ENCODE measurements at places on chromosomes 4 and X. TPM values are rescaled to one million over a fixed set of nuclear protein-coding genes. Genes with fewer than 3 reads are reported as not detected.

Gene CLDN2
- total RNA-seq, result not detected

Gene SGMS2
- total RNA-seq, result 0.09 TPM

Gene MAP7D3
- total RNA-seq, result 12.6 TPM

Gene C4orf50
- total RNA-seq, result not detected

Gene TAB3
- 18.8 TPM for total RNA-seq

Gene UGT2A3
- 0.11 TPM for total RNA-seq

Gene SSX4
- total RNA-seq, result 3.0 TPM

Gene CYTL1
- total RNA-seq, result not detected

Gene CENPVL2
- total RNA-seq, result not detected

Gene CT45A10
- total RNA-seq, result 107 TPM

Gene SRPK3
- 0.04 TPM for total RNA-seq

Gene JADE3
- total RNA-seq, result 10.2 TPM

Gene UGT2A1
- not detected for total RNA-seq

Gene SORCS2
- not detected for total RNA-seq

Gene SHROOM2
- not detected for total RNA-seq

Gene CPZ
- total RNA-seq, result 1.6 TPM

Gene PF4V1
- total RNA-seq, result not detected

Gene CT83
- total RNA-seq, result not detected

Gene BMPR1B
- not detected for total RNA-seq

Gene CXCL1
- total RNA-seq, result 0.22 TPM

Gene OSTC
- total RNA-seq, result 174 TPM

Gene SHROOM4
- total RNA-seq, result not detected

Gene IL15
- 0.76 TPM for total RNA-seq

Gene FGFBP2
- total RNA-seq, result not detected

Gene ABHD18
- total RNA-seq, result 19.1 TPM

Gene MAGEB1
- 32.6 TPM for total RNA-seq

Gene PLXNB3
- total RNA-seq, result 1.6 TPM

Gene ZDHHC15
- total RNA-seq, result not detected

Gene MAGEB5
- total RNA-seq, result not detected

Gene MAMLD1
- 0.18 TPM for total RNA-seq

Gene SMR3B
- total RNA-seq, result not detected

Gene SPIN4
- total RNA-seq, result 24.5 TPM

Gene XAGE2
- total RNA-seq, result not detected
